ENCODE measurements at places on chromosomes 12 and 14.

DNA sequence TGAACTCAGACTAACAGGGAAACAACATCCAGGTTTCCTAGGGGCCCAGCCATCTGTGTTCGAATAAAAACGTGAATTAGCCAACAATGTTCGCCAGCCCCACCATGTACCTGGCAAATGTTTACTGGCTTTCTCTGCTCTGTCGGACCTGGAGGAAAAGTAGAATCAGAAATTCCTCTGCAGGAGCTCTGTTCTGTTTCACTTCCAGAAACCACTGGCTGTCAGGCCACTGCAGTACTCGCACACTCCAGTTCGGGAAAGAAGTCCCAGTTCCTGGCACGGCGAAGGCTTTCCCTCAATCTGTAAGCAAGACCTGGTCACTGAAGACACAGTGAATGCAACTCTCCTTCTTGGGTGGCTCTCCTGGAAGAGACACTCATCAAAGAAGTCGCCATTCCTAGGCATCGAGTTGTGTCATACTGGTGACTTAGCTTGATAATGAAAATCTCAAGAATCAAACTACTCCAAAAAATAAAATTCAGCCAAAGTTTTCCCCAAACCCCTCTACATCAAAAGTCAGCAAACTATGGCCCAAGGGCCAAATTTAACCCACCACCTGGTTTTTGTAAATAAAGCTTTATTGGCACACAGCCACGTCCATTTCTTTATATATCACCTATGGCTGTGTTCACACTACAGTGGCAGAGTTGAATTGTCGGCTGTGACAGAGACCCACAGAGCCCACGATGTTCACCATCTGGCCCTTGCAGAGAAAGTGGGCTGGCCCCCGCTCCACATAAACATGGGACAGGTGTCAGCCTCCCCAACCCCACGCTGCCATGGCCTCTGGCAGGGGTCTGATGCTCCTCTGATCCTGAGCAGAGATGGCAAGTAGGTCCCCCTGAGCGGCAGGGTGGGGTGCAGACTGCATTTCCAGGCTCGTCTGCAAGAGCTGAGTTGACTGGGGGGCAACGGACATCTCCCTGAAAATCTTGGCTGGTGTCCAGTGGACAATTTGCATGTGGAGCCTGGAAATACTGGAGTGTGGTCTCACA lies 189.2 kb upstream of the DIO3 start:
- no peak for DNase-seq

GRCh38 chr12:89384050-89384758 lies 31.9 kb upstream of the DUSP6 start:
- DNase-seq: peak; percentile 62

GRCh38 chr12:55068416-55069010 lies 48.7 kb downstream of the NEUROD4 start:
- peak; percentile 3 for DNase-seq

- DNase-seq: peak; percentile 48
Measured at GRCh38 chr14:72904840-72905561, 11.1 kb upstream of the DPF3 start.

DNA sequence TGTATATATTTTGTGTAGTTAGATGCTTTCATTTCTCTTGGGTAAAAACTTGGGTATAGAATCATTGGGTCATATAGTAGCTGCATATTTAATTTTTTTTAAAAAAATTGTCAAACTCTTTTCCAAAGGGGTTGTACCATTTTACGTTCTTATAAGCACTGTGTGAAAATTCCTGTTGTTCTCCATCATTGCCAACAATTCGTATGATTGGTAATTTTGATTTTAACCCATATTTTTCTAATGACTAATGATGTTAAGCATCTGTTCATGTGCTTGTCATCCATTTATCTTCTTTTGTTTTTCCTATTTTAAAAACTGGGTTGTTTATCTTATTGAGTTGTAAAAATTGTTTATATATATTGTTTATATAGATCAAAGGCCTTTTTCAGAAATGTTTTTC lies 77.4 kb downstream of the OTOGL start:
- DNase-seq: no peak

DNA sequence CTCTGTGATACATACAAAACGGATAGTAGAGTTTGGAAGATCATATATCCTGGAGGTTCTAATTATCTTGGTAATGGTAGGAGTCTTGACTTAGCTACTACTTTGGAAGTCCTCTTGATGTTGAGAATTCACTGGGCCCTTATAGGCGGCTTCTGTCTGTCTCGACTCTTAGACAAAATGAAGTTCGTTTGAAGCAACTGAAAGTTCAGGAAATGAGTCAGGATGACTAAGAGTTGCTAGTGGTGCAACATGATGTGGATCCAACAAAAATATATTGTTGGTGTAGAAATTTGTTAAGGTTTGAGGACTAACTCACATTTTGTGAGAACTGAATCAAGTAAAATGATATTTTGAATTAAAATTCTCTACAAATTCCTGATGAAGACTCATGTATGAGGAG lies 272.7 kb downstream of the AEBP2 start:
- no peak for DNase-seq

DNA sequence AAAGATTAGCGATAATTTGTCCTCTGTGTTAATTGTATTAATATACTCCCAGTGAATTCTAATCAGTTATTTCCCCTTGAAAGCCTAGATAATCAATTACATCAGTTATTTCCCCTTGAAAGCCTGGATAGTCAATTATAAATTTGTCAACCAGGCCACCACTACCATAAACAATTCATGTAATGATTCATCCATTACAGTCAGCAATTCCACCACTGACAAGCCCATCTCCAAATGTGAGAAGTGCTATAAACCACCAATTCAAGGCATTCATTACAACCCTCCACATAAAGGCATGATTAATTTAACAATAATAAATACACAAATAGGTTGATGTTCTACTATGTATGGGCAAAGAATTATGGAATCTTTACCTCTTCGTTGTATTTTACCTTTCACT lies 40.9 kb downstream of the INTS13 start:
- DNase-seq: no peak

- DNase-seq: no peak
Measured at GRCh38 chr14:50067723-50068495, 48.5 kb downstream of the VCPKMT start.

DNA sequence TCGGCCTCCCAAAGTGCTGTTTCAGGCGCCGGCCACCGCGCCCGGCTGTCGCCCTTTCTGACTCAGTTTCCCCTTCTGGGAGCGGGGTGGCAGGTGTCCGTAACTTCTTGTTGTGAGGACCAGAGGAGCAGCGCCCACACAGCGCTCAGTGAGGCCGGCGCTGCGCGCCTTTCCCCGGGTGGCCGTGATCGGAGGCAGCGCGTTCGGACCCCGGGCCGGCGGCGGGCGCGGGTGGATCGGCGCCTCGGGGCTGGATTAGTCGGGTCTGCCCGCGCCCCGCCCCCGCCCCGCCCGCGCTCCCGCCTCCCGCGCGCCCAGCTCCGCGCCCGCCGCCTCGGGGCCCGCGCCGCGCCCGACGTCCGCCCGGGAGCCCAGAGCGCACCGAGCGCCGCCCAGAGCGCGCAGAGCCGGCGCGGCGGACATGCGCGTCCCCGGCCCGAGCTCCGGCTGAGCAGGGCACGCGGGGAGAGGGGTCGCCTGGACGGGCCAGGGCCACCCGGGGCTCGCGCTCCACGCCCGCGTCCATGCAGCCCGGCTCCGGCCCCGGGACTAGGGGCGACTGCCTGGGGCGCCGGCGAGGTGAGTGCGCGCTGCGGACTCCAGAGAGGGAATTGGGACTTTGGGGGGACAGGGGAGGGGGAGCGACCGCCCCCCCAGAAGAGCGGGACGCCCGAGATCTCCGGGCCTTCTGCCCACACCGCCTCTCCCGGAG lies 50.6 kb downstream of the LRCOL1 start:
- DNase-seq: peak; percentile 66

GRCh38 chr14:57479197-57479596 lies 14.5 kb downstream of the CCDC198 start:
- no peak for DNase-seq

- no peak for DNase-seq
Measured at GRCh38 chr12:92601680-92602079, 101.1 kb upstream of the PLEKHG7 start.

- DNase-seq: no peak
Measured at GRCh38 chr14:100408350-100409002, 85.3 kb downstream of the SLC25A47 start.

DNA sequence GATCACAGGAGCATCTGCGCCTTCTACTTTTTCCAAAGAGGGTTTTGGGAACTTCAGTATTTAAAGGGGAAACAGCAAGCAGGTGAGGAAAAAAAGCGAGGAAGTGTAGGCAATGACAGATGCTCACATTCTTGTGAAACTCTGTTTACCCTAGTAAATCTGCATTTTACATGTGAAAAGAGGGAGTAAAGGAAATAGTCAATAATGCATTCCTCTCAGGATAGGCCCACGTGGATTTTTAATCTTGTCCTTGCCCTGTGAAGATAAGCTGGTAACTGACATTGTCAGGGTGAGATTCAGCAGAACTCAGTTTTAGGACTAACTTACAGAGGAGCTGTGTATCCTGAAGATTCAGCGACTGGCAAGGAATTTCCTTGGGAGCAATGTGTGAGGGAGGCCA lies 1119.2 kb upstream of the TMEM132C start:
- DNase-seq: no peak

GRCh38 chr12:14244876-14245669 lies 120.4 kb upstream of the ATF7IP start:
- DNase-seq: no peak
